Panc1 (cell line): ENCODE measurements at places on chromosomes 6 and 20.

DNA sequence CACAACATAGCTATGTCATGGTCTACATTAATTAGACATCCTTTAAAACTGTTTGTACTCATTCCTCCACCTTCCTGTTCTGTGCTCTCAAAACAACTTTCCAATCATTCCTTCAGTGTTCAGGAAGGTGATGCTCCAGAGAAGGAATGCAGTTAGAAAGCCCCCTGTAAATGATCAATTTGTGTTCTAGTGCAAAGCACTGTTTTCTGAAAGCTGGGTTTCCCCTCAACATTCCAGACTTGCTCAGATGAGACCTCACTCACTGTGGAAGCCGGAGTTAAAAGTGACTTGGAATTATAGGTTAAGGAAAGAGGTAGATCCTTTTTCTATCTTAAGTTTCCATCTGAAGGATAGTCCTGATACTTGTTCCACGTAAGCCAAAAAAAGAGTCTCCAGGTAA, 95.9 kb downstream of the BMP2 start:
- no peak for DNase-seq

DNA sequence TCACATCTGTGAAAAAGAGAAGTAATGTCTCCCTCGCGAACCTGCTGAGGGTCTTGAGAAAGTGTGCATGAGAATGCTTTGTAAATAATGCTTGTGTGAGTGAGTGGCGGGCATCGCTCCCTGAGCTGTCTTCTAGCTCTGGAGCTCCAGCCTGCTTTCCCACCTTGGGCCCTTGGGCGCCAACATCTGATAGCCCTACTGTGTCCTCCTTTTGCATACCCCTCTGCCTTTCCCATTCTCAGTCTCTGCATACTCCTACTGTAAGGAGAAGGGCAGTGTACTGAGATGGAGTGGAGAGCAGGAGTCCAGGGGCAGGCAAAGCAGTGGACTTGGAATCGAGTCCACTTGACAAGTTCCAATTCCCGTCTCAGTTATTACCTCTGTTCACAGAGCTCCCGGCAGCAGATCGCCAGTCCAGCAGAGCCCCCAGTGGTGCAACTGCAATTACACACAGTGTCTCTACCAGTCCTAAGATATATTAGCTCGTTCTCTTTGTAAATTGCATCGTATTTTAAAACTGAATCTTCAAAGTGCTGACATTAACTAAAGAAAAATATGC, 847 bp upstream of the NCR2 start:
- DNase-seq: no peak

- no peak for DNase-seq
Observed at GRCh38 chr6:125188594-125189203, 35.1 kb downstream of the TPD52L1 start.

DNA sequence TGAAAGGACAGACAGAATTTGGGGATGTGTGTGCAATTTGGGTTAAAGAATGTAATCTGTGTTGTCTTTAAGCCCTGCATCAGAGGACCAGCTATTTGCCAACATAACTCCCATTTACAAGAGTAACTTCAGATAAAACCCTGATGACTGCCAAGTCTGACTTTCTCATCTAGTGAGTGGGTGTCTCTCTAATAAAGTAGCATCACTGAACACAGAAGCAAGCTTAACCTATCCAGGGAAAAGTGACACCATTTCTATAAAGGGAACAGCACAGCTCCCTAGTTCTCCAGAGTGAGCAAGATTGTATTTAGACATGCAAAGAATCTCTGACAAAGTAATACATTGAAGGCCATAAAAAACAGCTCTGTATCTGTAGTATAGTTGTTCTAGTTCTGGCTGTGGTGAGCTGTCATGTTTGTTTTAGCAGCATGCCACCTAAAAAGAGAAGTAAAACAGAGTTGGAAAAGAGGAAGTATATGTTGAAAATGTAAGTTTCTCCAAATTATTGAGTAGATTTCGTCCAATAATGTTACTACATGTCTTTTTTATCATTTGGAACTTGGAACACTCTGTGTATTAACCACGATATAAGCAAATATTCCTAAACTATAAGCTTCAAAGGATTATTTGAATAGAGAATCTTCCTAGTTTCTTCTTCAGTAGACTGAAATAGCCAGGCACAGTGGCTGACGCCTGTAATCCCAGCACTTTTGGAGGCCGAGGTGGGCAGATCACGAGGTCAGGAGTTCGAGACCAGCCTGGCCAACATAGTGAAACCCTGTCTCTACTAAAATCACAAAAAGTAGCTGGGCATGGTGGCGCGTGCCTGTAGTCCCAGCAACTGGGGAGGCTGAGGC, 8.8 kb upstream of the PIM1 start:
- no peak for DNase-seq

- no peak for DNase-seq
Observed at GRCh38 chr6:166779963-166780683, 153.1 kb upstream of the RPS6KA2 start.

DNA sequence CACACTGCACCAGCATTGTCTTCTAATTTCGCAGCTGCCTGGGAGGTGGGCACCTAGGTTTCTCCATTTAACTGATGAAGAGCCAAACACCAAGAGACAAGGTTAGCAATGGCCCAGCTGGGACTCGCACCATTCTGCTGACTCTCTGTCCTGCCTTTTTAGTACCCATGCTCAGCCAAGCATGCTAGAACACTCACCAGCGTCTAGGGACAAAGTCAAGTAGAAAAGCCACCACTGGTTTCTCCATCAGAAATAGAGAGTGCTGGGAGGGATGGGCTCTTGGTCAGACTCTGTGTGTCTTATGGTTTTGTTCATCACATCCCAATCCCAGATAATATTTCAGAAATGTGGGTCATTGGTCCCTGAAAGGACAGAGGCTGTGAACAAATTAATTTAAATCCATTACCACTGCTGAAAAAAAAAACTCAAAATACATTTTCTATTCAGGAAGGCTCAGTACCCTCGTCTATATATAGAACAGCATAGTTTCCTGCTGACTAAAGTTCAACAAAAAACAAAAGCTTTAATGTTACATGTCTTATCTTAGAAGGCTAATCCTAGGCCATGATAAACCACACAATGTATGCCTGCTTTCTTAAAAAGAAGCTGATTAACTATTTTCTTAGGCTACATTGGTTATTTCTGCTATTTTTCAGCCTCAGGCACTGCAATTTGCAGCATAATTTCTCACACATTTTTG, 111.0 kb downstream of the TBC1D7 start:
- DNase-seq: no peak

GRCh38 chr6:14174226-14174625, 56.7 kb downstream of the CD83 start:
- no peak for DNase-seq

- peak; percentile 17 for DNase-seq
Observed at GRCh38 chr6:89079511-89080234, 878 bp upstream of the PNRC1 start.

GRCh38 chr6:130159956-130160355, 62.8 kb downstream of the SAMD3 start:
- no peak for DNase-seq

DNA sequence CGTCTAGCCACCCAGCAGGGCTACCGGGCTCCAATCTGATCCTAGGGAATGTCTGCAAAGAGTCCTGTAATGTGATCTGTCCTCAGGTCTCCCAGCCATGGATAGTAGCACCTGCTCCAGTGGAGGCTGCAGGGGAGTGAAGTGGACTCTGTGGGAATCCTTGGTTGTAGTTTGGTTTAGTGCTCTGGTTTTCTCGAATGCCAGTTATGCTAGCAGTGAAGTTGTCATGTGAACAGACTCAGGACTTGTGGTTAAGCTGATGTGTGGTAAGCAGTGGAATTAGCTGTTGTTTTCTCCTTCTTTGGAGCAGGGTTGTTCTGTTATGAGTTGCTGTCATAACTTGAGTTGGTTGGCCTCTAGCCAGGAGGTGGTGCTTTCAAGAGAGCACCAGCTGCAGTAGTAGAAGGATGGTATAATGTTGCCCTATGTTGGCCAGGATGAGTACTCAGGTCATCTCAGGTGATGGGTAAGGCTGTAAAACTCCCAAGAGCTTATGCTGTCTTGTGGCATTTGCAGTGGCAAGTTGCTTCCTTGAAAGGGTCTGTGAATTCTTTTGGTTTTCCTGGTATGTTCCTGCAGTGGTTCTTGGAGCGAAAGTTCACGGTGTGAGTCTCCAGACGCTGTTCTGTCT, 390.2 kb downstream of the UTRN start:
- no peak for DNase-seq

DNA sequence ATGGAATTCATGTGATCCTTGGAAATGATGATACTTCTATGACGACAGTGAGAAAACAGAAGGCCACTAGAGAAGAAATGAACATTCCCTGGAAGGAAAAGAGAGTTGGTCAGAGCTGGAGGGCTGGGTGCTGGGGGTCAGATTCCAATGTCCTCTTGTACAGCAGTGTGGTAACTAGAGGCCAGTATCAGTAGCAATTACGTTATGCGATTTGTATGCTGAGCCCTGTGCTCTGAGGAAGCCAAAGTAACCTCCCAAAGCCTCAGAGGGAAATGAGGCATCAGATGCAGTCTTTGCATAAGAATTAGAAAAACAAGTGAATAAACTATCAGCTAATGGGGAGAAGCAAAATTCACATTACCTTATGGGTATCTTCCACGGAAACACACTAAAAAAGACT, 65.5 kb upstream of the SLC4A11 start:
- no peak for DNase-seq

- no peak for DNase-seq
Observed at GRCh38 chr6:47428288-47428687, 49.3 kb upstream of the CD2AP start.

- no peak for DNase-seq
Observed at GRCh38 chr20:59939879-59940128, 301 bp downstream of the PPP1R3D start.

DNA sequence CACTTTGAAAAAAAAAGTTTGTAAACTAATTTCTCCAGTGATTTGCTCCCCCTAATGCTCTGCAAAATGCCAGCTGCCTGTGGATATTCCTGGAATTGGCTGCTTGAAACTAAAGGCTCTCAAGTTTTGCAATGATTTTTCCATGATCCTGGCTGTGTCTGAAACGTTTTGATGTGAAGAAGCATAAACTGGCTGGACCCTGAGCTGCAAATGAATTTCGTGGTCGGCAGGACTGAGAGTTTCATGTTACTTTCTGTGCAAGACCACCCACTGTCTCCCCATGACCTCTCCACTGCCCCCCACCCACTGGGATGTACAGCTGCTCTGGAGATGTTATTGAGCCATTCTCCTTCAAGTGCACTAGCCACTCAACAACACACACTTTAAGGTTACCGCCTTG, 171.3 kb upstream of the SSTR4 start:
- no peak for DNase-seq

DNA sequence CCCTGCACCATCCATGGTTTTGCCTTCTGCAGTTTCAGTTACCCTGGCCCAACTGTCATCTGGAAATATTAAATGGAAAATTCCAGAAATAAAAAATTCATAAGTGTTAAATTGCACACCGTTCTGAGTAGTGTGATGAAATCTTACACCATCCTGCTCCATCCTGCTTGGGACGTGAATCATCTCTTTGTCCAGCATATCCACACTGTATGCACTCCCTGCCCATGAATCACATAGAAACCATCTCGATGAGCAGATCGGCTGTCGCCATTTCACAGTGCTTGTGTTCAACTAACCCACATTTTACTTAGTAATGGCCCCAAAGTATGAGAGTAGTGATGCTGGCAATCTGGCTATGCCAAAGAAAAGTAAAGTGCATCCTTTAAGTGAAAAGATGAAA, 105.9 kb upstream of the ID4 start:
- no peak for DNase-seq

DNA sequence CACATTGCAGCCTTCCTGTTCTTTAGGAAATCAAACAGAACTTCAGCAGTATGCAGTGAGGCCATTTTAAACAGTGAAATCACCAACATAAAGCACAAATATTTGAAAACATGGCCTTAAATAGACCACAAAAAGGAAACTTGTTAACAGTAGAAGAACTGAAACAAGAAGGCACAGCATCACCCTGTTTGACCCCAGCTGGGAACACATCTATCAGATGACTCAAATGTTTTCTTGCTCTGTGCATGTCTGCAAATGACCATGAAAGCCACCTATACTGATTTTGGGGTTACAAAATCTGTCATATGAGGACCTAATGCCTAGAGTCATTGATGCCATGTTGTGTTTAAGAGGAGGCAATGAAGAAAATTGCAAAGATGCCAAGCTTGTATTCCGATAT, 123.8 kb upstream of the ADGRF1 start:
- no peak for DNase-seq

- DNase-seq: no peak
Observed at GRCh38 chr6:18990059-18990978, 603.2 kb downstream of the RNF144B start.

GRCh38 chr6:156658186-156658965, 118.8 kb upstream of the ARID1B start:
- DNase-seq: no peak

GRCh38 chr6:147053311-147053921, 150.8 kb upstream of the STXBP5 start:
- DNase-seq: no peak

GRCh38 chr20:9407805-9408421, 106.5 kb upstream of the LAMP5 start:
- DNase-seq: peak; percentile 71

GRCh38 chr6:150725795-150726194, 126.1 kb downstream of the PLEKHG1 start:
- no peak for DNase-seq

DNA sequence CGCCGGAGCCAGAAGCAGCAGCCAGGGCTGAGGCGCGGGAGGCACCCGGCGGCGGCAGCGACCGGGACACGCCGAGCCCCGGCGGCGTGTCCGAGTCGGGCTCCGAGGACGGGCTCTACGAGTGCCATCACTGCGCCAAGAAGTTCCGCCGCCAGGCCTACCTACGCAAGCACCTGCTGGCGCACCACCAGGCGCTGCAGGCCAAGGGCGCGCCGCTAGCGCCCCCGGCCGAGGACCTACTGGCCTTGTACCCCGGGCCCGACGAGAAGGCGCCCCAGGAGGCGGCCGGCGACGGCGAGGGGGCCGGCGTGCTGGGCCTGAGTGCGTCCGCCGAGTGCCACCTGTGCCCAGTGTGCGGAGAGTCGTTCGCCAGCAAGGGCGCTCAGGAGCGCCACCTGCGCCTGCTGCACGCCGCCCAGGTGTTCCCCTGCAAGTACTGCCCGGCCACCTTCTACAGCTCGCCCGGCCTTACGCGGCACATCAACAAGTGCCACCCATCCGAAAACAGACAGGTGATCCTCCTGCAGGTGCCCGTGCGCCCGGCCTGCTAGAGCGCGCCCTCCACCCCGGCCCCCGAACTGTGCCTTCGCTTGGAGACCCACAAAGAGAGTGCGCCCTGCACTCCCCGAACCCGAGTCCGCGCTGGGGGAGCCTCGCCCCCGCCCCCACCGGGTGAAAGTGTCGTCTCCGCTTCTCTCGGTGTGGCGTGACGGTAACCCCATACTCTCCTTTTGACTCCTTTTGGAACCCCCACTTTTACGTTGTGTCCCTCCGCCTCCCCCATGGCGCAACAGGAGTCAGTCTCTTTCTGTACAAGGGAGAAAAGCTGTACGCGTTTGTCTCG, 1.6 kb downstream of the INSM1 start:
- no peak for DNase-seq

- DNase-seq: no peak
Observed at GRCh38 chr6:25342802-25343201, 63.6 kb downstream of the CARMIL1 start.

- no peak for DNase-seq
Observed at GRCh38 chr6:109892451-109893435, 85.4 kb upstream of the GPR6 start.
